ENCODE measurements at places on chromosomes 16 and 17. TPM values are rescaled to one million over a fixed set of nuclear protein-coding genes. Genes with fewer than 3 reads are reported as not detected.

- no peaks in the 10 kb centered on the region for H3K36me3 ChIP-seq
- no peak for DNase-seq
- peaks cover 17% of the 10 kb centered on the region for H3K27me3 ChIP-seq
Measured at GRCh38 chr17:10201680-10202079, 3.3 kb upstream of the GAS7 start.

DNA sequence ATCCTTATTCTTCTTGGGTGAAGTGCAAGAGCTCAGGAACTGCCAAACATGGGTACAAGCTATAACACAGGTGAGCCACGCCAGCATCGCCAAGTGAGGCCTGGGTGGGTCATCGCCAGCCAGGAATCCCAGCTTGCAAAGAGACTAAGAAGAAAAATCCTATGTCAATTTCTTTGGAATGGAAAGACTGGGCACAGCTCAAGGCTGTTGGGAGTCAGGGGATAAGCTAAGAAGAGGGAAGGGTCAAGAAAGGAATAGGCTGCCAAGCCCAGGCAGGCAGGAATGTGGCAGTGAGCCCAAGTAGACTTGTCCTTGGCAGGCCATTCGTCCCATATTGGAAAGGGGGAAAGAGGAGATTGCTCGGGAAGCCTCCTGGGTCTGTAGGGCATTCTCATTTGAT lies 191.4 kb upstream of the CDH5 start:
- H3K4me1 ChIP-seq = peaks cover 4% of the 10 kb centered on the region
- H3K36me3 ChIP-seq = no peaks in the 10 kb centered on the region
- H3K27me3 ChIP-seq = no peaks in the 10 kb centered on the region

- peaks cover 61% of the 10 kb centered on the region for H3K36me3 ChIP-seq
- no peak overlapping the region for H3K27ac ChIP-seq
- no peaks in the 10 kb centered on the region for H3K4me1 ChIP-seq
- H3K27me3 ChIP-seq = no peaks in the 10 kb centered on the region
Measured at GRCh38 chr17:82193520-82194220, 19.0 kb downstream of the CCDC57 start.

DNA sequence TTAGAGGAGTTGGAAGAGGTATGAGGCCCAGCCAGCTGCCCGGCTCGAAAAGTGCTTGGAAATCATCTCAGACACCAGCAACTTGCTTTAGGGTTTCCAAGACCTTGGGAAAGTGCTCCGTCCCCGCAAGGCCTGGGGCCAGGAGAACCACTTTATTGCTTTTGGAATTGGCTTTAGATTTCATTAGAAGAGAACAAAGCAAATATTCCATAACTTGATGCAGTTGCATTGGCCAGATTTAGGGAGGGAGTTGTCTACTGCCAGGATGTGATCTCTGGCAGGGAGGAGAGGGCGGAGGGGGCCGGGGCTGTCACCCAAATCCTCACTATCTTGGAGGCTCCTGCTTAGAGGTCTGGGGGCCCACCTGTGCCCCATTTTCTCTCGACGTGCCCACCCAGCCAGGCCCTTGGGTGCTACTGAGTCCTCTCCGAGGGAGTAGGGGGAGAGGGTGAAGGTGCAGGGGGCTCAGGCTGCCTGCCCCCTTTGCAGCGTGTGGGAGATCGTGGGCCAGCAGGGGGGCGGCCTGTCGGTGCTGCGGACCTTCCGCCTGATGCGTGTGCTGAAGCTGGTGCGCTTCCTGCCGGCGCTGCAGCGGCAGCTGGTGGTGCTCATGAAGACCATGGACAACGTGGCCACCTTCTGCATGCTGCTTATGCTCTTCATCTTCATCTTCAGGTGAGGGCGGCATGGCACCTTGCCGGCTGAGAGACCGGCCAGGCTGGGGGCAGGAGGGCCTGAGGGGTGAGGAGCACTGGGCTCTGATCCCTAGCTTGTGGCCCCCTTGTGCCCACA lies 30.6 kb downstream of the CACNA1G start:
- H3K27me3 ChIP-seq = no peaks in the 10 kb centered on the region
- no peaks in the 10 kb centered on the region for H3K36me3 ChIP-seq
- H3K4me1 ChIP-seq = peaks cover 16% of the 10 kb centered on the region
- DNase-seq = peak; percentile 67
- no peak overlapping the region for H3K27ac ChIP-seq

DNA sequence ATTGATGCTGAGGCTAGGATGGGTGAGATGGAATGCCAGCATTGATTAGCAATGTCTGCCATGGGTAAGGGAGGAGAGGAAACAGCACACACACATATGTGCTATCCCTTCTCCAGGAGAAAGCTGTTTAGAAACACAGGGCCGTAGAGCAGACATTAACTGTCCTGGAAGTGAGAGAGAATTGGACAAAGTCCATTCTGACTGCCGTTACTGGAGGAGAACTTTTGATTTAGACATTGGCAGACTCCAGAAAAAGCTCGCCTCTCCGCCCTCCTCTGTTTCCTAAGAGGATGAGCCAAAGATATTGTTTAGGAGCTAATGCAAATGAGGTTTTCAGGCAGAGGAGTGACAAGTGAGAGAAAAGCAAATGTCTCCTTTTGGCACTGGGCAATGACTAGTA lies 237.0 kb downstream of the HAPSTR1 start:
- peaks cover 3% of the 10 kb centered on the region for H3K4me1 ChIP-seq
- H3K27me3 ChIP-seq = no peaks in the 10 kb centered on the region
- no peak overlapping the region for H3K27ac ChIP-seq
- no peaks in the 10 kb centered on the region for H3K36me3 ChIP-seq

- no peaks in the 10 kb centered on the region for H3K27me3 ChIP-seq
- DNase-seq = no peak
- H3K4me3 ChIP-seq = no peak overlapping the region
- H3K27ac ChIP-seq = no peak overlapping the region
- no peaks in the 10 kb centered on the region for H3K4me1 ChIP-seq
Measured at GRCh38 chr17:52134641-52135040, 23.9 kb downstream of the CA10 start.

GRCh38 chr17:52938623-52939230 lies 780.2 kb upstream of the CA10 start:
- H3K27me3 ChIP-seq = no peaks in the 10 kb centered on the region
- no peak overlapping the region for H3K4me3 ChIP-seq
- no peaks in the 10 kb centered on the region for H3K4me1 ChIP-seq
- no peak for DNase-seq
- H3K36me3 ChIP-seq = no peaks in the 10 kb centered on the region
- no peak overlapping the region for H3K27ac ChIP-seq

DNA sequence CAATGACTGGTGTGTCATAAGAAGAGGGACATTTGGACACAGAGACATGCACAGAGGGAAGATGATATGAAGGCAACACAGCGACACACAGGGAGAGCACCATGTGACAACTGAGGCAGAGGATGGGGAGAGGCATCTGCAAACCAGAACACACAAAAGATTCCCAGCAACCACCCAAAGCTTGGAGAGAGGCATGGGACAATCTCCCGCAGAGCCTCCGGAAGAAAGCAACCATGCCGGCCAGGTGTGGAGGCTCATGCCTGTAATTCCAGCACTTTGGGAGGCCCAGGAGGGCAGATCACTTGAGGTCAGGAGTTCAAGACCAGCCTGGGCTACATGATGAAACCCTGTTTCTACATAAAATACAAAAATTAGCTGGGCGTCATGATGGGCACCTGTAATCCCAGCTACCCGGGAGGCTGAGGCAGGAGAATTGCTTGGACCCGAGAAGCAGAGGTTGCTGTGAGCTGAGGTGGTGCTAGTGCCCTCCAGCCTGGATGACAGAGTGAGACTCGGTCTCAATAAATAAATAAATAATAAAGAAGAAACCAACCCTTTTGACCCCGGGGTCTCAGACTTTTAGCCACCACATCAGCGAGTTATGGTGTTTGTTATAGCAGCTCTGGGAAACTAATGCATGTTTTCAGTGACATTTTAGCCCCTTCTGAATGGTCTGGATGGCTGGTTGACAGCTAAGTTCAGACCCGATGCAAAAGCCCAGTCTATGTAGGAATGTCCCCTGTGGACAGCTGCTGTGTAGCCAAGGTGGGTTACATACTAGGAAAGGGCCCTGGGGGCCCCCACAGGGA lies 13.8 kb upstream of the PLCG2 start:
- H3K27ac ChIP-seq = no peak overlapping the region
- peaks cover 2% of the 10 kb centered on the region for H3K27me3 ChIP-seq
- H3K36me3 ChIP-seq = no peaks in the 10 kb centered on the region
- H3K4me3 ChIP-seq = no peak overlapping the region

HSF4 gene
- 110 TPM for total RNA-seq

KRTAP4-4 gene
- total RNA-seq = not detected

CHAD gene
- total RNA-seq = not detected

ADAM11 gene
- 1.0 TPM for total RNA-seq

ALDH3A1 gene
- total RNA-seq = 12.6 TPM

ETV4 gene
- 2.8 TPM for total RNA-seq

IRX3 gene
- total RNA-seq = 157 TPM
